ENCODE measurements at places on chromosomes 1 and 21.

GRCh38 chr1:171252482-171252881, 4.2 kb downstream of the FMO1 start:
- no peak for DNase-seq

DNA sequence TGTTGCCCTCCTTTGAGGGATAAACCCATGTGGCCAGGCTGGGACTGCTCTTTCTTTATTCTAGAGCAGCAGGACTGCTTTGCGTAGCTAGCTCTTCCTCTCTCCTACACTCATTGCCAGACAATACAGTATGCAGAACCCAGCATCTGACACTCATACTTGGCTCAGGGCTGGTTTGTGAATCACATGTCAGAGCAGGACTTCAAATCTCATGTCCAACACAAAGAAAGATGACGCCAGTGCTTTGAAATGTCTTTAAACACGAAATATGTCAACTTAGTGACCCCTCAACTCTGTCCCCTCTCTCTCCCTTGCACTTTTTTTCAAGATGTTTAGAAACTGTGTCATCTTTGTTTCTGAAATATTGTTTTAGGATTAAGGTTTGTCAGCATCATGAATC, 135.0 kb downstream of the TGFB2 start:
- no peak for DNase-seq

DNA sequence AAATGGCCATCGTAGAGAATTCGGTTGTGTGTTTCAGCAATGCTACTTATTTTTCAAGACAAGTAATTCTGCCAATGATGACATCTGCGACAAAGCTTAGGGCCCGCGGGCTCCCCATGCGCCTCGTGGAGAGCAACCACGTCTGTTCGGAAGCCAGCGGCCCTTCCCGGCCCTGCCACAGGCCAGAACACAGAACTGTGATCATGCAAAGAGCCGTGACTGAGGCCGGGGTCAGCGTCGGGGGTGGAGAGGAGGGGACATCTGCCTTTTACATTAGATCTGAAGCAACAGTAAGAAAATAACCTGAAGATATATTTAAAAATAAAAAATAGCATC, 103.7 kb downstream of the PGBD5 start:
- DNase-seq = no peak

GRCh38 chr1:57124170-57124569, 158.4 kb upstream of the C8B start:
- no peak for DNase-seq

DNA sequence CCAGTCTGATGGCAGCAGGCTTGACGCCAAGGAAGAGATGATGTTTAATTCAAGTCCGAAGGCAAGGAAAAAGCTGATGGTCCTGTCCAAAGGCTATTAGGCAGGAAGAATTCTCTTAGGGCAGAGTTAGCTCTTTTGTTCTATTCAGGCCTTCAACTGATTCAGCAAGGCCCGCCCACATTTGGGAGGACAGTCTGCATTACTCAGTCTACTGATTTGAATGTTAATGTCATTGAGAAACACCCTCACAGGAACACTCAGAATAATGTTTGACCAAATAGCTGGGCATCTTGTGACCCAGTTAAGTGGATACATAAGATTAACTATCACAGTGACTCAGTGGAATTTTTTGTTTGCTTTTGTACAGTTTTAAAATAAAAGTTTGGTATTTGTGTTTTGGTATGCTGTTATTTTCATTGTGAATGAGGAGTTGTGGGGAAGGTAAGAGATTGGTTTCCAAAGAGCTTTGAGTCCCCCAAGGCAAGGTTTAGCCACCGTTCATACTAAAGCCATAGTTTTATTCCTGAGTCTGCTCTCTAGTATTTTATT, 1.7 kb upstream of the ZNF691 start:
- DNase-seq = no peak

DNA sequence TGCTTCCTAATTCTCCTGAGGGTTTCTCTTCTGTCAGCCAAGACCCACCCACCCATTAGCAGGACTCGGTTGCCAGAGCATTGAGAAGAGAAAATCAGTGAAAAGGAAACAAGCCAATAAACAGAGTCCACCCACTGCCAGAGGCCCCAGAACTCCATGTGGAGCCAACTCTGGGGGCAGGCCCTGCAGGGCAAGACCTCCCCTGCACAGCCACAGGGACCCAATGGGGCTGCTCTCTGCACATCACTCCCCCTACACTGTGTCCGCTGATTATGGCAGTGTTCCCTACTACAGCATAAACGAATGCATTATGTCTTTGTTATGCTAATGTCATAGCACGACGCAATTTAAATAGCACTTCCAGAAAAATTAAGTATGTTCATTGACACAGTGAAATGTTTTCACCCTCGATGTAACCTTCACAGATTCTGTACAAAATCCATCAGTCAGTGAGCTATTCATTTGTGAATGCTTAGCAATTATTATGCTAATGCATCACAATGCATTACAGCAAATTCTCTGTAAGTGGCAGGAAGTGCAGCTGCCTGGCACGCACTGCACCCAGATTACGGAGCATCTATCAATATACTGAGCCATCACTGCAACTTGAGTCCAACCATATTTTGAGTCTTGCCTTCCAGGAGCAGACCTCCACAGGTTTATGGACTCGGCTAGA, 56.4 kb downstream of the GRIK3 start:
- DNase-seq = no peak
